Renal cortex interstitium (tissue), 15 donors: ENCODE measurements at places on chromosomes 2 and 18. TPM values are rescaled to one million over a fixed set of nuclear protein-coding genes. Genes with fewer than 3 reads are reported as not detected.
A peak's percentile ranks its signal among the peaks of the same experiment; 100 is the strongest.

GRCh38 chr2:84894131-84894586, 11.3 kb upstream of the TMSB10 start:
- no peak for DNase-seq

DNA sequence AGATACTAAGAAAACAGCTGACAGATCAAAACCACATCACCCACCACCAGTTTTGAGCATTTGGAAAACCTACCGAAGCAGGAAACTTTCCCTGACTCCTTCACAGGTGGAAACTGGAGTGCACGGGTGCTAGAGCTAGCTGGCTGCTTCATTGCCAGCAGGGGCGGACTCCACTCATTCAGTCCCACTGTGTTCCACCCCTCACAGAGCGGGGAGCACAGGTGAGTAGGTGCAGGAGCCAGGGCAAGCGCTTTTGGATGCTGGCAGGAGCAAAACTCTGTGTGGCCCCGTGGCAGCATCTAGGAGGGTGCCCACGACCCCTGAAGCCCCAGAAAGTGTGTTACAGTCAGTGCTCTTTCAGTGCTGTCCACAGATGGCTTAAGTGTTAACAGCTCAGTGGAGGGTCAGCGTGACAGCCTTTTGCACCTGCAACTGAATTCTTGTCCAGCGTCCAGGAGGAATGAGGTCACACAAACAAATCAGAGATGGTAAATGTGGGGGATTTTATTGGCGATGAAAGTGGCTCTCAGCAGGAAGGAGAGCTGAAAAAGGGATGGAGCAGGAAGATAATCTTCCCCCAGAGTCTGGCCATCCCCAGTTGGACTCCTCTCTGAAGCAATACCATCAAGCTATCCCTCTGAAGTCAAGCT, 71.1 kb downstream of the TMEM163 start:
- no peak for DNase-seq

DNA sequence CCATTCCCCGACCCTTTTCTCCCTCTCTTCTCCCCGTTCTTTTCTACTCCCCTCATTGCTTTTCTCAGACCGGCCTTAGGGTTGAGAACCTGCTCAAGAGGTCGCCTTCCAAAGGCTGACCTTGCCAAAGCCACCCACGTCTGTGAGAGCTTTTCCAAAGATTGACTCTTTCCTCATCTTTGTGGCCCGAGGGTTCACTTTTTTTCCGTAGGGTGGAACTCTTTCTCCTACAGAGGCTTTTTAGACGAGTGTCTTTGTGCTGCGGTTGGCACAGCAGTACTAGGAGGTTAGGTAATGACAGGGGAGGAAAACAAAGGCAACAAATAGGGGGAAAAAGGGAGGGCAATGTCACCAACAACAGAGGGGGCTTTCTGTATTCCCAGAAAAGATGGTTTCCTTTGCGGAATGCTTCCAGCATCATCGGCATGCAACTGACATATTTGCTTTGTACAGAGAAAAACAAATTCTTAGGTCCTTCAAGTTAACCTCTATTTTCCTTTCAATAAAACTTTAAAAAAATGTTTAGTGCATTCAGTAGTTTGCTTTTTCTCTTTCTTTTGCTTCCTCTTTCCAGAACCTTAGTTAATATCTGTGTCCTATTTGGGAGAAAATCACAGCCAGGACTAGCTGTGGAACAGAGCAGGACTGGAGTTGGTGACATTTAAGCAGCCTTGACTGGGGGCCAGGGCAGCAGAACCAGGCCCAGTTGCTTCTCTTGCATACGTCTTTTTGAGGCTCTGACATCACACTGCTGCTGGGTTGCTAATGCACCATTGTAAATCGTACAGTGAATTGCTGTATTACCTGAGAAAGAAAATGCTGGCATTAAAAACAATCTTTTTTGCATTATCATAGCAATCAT, 188.1 kb upstream of the FANCL start:
- DNase-seq, result no peak

DNA sequence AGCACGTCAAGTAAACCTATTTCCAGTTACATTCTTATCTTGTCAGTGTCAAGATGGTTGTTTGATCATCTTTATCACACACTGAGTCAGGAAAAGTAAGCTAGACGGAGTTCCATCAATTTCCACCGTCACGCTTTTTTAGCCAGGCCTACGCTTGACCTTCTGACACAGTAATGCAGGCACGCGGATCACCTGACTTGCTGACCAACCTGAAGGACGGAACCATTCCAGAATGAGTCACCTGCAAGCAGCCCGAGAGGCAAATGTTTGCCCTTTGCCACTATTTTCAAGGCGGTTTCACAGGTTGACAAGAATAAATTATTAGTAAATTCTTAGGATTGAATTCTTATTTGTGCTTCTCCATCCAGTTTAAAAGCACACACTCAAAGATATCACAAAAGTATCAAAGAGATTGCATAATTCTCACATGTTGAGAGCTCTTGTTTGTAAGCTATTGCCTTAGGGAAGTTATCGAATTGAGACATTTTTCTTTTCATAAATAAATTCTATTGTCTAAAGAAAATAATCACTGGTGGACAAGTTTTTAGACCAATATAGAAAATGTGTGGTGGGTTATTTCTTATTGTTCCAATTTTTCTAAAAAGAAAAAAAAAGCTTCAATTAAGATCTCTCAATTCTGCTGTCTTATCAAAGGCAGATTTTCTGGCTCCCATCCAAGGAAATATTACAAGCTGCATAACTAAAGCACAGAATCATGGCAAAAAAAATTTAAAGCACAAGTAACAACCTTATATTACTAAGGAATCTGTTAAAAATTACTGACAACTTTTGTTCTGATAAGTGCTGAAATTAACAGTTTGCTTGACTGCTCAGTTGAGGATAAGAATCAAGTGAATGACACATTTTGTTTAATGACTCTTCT, 31.9 kb downstream of the UXS1 start:
- DNase-seq, result no peak

DNA sequence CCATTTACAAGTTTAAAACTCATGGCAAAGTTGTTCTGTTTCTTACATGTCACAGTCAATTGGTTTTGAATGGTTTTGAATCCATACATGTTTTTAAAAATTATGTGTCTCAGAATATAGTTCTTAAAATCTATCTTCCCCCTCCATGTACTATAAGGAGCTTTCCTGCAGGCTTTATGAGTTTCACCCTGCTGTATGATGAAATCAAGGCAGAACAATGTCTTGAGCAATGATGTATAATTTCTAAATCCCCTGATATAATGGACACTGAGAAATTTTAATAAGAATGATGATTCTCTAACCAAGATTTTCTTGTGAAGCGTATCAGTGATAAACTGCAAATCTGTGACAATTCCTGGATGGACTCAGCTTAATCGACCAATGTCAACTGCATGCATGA, 10.6 kb upstream of the ZNF516 start:
- no peak for DNase-seq

GRCh38 chr2:148877403-148877740, 2.3 kb downstream of the KIF5C start:
- DNase-seq, result no peak

DNA sequence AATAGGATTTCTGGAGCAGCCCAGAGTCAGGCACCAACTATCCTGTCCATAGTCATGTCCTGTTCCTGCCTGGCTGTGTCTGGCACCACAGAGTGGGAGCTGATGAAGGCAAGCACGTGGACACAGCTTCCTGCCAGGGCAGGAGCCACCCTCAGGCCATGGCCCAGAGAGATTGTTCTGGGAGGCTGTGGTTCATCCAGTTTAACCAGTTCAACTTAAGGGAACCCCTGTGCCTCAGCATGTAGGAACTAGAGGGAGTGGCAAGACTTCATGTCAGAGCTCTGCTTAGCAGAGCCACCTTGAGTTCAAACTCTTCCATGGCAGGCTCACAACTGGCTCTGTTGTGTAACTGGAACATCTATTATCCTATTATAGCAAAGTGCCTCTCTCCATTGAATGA, 73.2 kb upstream of the NCKAP5 start:
- no peak for DNase-seq

DNA sequence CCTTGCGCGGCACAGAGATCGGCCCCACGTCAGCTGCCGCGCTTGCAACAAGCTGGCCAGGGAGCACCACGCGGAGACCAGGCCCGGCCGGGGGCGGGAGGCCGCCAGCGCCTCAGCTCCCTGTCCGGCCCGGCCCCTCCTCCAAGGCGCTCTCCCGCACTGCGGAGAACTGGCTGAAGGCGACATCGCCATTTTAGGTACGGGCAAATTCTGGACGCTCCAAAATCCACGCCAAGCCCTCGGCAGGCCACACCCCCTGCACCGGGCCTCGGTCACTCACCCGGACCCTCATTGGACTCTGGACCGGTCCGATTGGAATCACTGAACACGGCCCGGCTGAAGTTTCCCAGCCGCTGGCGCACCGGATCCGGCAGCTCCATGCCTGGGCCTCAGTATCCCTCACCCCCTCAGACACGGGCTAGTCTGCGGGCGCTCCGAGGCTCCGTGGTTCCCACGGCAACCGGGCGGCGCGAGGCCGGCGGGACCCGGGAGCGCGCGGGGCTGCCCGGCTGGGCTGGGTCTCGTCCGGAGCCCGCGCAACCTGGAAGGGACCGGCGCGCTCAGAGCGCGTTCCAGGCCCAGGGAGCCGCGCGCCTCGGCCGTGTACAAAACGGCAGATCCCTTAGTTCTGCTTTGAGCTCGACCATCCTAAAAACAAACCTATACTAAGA, at the start of gene TMEM17:
TMEM17 (minus strand) TSS at position 446 of the 671 bp plus-strand sequence; CDS start at position 380, 66 bp downstream.
- peak; percentile 88 for DNase-seq

DNA sequence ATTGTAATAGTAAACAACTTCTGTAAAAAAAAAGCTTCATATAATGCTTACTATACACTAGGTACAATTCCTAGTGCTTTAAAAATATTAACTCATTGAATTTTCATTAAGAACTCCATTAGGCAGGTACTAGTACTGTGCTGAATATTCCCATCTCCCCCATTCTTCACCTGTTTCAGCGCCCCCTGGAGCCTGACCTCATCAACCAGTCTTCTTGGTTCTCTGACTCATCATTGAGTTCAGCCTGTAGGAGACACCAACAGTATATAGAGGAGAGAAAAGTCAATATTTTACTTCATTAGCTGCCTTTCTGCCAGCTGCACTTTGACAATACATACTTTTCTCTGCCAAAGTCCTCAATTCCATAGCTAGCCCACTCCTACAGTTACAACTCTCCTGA, 1009.9 kb upstream of the KLHL29 start:
- no peak for DNase-seq

DNA sequence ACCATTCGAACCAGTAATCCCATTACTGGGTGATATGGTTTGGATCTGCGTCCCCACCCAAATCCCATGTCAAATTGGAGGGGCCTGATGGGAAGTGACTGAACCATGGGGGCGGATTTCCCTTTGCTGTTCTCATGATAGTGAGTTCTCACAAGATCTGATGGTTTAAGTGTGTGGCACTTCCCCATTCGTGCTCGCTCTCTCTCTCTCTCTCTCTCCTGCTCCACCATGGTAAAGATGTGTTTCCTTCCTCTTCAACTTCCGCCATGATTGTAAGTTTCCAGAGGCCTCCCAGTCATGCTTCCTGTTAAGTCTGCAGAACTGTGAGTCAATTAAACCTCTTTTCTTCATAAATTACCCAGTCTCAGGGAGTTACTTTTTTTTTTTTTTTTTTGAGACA, 62.6 kb downstream of the NBAS start:
- DNase-seq, result no peak

DNA sequence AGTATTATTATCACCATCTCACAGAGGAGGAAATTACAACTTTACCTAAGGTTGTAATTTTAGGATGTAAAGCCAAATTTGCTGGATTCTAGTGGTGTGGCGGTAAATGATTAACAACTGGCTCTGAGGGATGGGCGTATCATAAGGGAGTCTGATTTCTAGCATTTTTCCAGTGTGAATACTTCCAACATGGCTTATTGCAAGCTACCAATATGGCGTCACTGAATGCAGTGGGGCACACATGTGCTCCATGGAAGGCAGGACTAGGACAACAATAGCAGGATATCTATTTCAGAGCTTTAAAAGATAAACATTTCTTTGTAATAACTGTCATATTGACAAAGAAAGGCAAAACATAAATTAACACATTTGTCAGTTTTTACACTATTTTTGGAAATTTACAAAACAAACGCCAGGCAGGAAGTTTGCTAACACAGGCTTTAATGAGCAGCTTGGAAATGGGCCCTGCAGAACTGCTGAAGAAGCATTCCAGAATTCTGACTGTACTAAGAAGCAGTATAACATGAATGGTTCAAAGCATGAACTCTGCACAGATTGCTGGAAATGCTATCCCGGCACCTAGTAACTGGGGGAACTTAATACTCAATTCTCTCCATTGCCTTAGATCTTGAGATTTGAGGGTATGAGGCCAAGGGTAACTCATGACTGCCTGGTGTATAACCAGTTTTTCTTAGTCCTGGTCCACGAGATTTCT, 439.3 kb upstream of the MAP2 start:
- no peak for DNase-seq

DNA sequence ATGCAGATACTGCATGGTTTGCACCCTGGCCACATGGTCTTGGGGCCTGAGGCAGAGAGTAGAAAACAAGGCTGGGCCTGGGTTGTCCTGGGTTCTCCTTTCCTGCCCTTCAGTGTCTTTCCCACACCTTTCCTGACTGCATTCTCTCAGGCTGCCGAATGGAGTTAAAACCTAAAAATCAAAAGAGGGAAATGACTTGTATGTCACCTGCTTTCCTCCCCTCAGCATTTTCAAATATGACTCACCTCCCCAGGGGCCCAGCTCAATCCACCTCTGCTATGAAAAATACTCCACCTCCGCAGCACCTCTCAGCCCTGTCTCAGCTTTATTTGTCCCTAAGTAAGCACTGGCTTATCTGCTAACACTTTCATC, 457.8 kb upstream of the MEX3C start:
- DNase-seq, result no peak

DNA sequence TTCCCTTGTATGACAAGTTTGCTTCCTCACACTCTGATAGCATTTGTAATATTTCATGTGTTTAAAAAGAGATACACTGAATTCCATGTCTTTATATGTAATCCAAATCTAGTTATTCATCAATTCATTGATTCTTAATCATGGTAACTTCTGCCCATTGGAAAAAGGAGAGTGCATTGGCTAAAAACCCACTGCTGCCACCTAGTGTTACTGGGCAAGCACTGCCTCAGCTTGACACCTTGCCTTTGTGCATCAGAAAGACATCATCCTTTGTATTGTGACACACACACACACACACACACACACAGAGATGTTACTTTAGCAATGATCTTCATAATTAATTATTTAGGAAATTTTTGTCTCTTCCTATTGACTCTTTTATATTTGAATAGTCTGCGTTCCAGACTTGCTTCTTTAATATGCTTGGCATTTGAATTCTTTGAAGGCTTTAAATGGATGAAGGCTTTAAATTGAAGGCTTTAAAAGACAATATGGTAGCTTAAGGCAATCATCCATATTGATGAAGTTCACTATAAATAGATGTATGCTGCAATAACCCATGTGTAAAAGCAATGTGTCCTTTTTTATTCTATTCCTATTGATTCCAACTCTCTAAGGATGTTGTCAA, 414.2 kb upstream of the CHST9 start:
- peak; percentile 10 for DNase-seq

LIMS1 gene
- polyA plus RNA-seq, result 49.3 TPM

NTSR2 gene
- polyA plus RNA-seq, result not detected

SKA1 gene
- polyA plus RNA-seq, result 5.8 TPM

GCKR gene
- 0.20 TPM for polyA plus RNA-seq

ABI2 gene
- 92.0 TPM for polyA plus RNA-seq

DSC2 gene
- 36.4 TPM for polyA plus RNA-seq
